Activated naive CD4-positive, alpha-beta T cell treated with anti-CD3 and anti-CD28 coated beads for 36 hours (primary cell): ENCODE measurements at places on chromosomes 16 and 17. TPM values are rescaled to one million over a fixed set of nuclear protein-coding genes. Genes with fewer than 3 reads are reported as not detected.

DNA sequence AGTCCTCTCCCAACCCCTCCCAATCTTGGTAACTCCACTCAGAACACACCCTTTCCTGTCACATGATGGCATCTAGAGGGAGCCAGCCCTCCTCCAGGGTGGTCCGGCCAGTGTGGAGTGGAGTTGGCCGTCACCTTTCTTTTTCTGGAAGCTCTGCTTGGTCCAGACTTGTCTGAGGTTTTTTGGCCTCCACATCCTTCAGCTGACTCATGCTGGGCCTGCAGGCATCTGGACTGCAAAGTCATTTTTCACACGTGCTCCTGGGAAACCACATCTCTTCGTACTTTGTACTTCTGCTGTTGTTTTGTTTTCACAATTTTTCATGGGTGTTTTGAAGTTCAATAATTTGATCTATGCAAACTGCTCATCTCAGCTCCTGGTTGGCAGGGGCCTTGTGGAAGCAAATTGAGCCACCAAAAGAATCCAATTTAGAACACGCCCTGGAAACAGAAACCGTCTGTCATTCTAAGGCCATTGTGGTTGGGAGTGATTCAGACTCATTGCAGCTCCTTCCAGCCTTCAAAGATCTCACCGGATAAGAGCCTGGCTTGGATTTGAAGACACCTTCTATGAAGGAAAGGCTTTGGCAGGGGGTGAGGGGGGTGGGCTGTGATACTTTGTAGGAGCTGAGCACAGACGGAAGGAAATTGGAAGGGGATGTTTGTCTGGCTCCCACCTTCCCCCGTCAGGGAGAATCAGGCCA, 42.4 kb upstream of the NF1 start:
- H3K4me1 ChIP-seq = peaks cover 6% of the 10 kb centered on the region
- H3K36me3 ChIP-seq = no peaks in the 10 kb centered on the region
- DNase-seq = no peak
- no peak overlapping the region for H3K4me3 ChIP-seq

GRCh38 chr17:570388-570787, 144.3 kb downstream of the VPS53 start:
- peaks cover 26% of the 10 kb centered on the region for H3K36me3 ChIP-seq
- H3K4me3 ChIP-seq = no peak overlapping the region
- H3K4me1 ChIP-seq = no peaks in the 10 kb centered on the region
- no peak overlapping the region for H3K27ac ChIP-seq
- no peaks in the 10 kb centered on the region for H3K27me3 ChIP-seq
- DNase-seq = no peak

GRCh38 chr16:17076818-17077498, 393.8 kb downstream of the XYLT1 start:
- no peak overlapping the region for H3K27ac ChIP-seq
- peaks cover 4% of the 10 kb centered on the region for H3K4me1 ChIP-seq
- peaks cover 3% of the 10 kb centered on the region for H3K36me3 ChIP-seq
- no peak for DNase-seq
- no peak overlapping the region for H3K4me3 ChIP-seq

The PYY gene
- total RNA-seq = not detected

The CRHR1 gene
- not detected for total RNA-seq
